K562 (cell line): ENCODE measurements at places on chromosomes 1 and 21. TPM values are rescaled to one million over a fixed set of nuclear protein-coding genes. Genes with fewer than 3 reads are reported as not detected.

The KCNK2 gene
- total RNA-seq = 0.13 and 0.42 TPM in 2 replicates

The GJB3 gene
- total RNA-seq = not detected in 2 replicates

The PPIAL4G gene
- not detected in 2 replicates for total RNA-seq

DNA sequence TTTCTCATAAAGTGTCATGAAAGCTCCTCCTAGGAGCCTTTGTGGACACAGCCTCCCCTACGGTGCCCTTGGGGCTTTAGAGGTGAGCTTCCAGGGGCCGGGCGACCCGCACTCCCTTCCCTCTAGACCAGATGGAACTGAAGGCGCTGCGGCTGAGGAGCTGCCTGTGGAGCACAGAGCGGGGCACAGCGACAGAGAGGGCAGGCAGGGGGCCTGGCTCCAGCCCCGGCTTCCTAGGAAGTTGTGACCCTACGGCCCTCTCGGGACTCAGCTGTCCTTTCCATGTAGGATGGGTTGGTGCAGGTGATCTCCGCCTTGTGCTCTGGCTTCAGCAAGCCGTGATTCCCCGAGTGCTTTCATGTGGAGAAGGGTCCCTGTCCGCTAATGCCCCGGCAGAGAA is 23.6 kb upstream of the NEK2 start:
- no peaks in the 10 kb centered on the region for H3K27me3 ChIP-seq
- peaks cover 12% of the 10 kb centered on the region for H3K4me1 ChIP-seq
- DNase-seq = no peak
- no peak overlapping the region for H3K27ac ChIP-seq

DNA sequence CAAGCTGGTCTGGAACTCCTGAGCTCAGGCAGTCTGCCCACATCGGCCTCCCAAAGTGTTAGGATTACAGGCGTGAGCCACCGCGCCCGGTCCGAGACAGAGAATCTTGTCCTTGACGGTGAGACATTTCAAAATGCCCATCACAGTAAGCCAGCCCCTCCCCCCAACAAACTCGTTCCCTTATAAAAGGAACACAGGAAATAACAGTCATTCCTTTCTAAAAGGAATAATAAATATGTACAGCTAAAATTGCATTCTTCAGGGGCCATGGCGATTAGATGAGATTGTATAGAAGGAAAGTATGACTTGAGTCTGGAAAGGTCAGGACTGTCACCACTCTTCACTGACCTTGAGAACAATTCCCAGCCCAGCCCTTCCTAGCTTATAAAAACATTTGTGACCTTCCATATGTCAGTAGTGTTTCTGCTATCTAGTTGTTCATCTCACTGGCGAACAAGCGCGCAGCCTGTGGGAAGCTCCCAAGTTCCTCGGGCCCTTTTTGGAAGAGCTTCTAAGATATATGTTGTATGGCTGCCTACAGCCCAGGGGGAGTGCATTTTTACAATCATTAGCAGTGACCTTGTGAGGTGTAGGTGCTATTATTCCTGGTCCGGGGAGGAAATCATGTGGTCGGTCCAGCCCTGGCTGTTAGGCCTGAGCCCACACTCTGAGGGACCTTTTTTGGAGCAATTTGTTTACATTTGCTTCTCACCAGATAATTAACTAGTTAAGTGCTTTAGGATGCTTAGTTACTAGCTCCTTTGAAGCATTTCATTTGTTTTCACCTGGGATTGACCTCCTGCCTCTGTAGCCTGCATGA is 8.7 kb downstream of the SZRD1 start:
- H3K4me1 ChIP-seq = peaks cover 22% of the 10 kb centered on the region
- H3K27me3 ChIP-seq = no peaks in the 10 kb centered on the region
- no peak overlapping the region for H3K4me3 ChIP-seq
- H3K27ac ChIP-seq = peak overlapping the region; percentile 18; the same call in 1 of the 3 replicates
- peak; percentile 8 for DNase-seq

The BTBD8 gene
- 1.2 and 1.5 TPM in 2 replicates for total RNA-seq

The SASS6 gene
- 18.0 and 18.7 TPM in 2 replicates for total RNA-seq
